ENCODE measurements at places on chromosomes 12 and 14.

DNA sequence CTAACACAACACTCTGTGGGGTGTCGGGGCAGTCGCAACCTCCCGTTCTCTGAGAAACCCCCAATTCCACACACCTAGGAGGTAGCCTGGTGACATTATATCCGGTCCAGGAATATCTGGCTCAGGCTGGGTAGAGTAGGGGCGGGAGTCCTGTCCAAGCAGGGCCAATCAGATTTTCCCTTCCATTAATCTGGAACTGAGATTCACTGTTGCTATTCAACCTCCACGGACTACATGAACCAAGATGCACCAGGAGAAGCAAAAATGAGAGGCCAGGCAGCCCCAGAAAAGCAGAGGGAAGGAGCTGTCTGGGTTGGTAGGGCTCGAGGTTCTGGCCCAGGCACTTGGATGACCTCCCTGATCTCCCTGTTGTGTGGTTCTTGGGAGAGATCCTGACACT is 51.0 kb downstream of the NINJ2 start:
- DNase-seq, result no peak

DNA sequence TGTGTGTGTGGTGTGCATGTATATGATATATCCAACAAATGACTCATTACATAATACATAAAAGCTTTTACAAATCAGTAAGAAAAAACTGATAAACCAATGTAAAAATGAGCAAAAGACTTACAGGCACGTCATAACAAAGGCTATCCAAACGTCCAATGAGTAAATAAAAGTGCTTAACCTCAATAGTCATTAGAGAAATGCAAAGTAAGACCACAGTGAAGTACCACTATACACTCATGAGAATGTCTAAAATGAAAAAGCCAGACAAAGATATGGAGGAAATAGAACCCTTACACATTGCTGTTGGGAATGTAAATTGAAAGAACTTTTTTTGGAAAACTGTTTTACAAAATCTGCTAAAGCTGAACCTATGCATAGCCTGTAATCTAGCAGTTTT is 7.8 kb downstream of the ABCD2 start:
- no peak for DNase-seq

DNA sequence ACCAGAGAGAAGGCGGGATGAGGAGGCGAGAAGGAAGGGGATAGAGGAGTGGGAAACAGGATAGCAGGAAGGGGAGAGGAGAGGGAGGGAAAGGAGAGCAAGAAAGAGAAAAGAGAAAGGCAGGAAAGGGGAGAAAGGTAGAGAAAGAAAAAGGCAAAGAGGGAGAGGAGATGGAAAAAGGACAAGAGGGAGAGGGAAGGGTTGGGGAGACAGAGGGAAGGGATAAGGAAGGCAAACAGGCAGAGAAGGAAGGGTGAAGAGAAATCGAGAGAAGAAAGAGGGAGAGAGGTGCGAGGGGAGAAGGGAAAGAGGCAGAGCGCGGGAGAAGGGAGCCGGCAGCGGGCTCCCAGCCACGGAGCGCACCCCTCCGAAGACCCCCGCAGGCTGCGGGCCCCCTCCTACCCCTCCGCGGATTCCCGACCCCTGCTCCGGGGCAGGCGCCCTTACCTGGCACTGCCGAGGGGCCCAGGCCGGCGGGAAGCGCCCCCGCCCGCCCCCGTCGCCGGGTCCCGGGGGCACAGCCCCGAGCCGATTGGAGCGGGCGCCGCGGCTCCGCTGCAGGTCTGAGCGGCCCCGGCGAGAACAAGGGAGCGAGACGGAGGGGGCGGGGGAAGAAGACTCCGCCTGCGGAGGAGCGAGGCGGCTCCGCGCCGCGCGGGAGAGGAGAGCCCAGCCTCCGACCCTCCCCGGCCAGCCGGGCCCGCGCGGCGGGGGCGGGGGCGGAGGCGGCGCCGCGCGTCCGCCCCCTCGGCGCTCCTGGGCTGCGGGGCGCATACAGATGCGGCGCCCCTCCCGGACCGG is at the start of gene CDH24:
Gene CDH24, minus strand, starts transcription at position 565 of the 801 bp plus-strand sequence. CDS start 1,787 bp downstream, outside the sequence.
- peak; percentile 68 for DNase-seq

- no peak for DNase-seq
Observed at GRCh38 chr12:95143621-95144205, 70.3 kb upstream of the NR2C1 start.

GRCh38 chr12:43578782-43579181 is 26.8 kb upstream of the ADAMTS20 start:
- DNase-seq, result no peak

DNA sequence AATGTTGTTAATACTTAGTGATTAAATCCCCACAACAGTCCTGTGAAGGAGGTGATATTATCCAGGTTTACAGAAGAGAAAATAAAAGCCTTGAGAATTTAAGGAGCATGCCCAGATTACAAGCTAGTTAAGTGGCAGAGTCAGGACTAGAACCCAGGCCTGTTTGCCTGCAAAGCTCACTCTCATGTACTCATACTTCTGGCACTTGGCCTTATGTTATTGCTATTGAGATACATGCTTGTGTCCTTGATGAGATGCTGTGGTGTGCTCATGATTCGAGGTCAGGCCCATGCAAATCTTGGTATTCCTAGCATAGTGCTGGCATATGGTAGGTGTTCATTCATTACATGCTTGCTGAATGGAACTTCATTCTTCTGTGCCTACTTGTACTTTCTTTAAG is 7.6 kb upstream of the EID3 start:
- no peak for DNase-seq

DNA sequence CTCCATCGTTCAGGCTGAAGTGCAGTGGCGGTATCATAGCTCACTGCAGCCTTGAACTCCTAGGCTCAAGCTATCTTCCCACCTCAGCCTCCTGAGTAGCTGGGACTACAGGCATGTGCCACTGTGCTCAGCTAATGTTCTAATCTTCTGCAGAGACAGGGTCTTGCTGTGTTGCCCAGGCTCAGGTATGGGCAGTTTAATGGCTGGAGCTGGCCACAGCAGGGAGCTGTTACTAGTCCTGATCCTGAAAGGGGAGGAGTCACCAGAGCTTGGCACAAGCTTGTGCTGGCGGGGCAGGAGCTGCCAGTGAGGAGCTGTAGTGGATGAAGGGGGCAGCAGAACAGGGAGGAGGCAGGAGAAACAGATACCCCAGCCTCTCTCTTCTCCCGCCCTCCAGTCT is 10.6 kb downstream of the TMEM120B start:
- DNase-seq, result no peak

- DNase-seq, result no peak
Observed at GRCh38 chr12:46256942-46257341, 11.9 kb downstream of the SLC38A1 start.

DNA sequence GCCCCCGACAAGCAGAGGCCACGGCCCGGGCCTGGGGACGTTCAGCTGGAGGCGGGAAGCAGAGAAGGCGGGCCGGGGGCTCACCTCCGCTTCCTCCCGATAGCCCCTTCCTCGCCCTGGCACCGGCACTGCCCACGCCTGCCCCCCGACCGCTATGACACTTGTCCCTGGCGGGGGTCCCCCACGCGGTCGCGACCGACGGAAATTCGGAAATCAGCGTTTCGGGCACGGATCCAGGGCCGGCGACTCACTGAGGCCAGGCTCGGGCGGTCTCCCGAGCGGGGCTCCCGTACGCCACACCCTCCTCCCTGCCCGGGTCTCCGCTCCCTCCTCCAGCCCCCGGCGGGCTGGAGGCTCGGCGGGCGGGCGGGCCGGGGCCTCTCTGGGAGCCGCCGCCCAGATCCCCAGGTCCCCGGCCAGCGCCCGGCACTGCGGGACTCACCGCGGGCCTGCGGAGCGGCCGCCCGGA is 581 bp downstream of the PITPNM2 start:
- peak; percentile 47 for DNase-seq

DNA sequence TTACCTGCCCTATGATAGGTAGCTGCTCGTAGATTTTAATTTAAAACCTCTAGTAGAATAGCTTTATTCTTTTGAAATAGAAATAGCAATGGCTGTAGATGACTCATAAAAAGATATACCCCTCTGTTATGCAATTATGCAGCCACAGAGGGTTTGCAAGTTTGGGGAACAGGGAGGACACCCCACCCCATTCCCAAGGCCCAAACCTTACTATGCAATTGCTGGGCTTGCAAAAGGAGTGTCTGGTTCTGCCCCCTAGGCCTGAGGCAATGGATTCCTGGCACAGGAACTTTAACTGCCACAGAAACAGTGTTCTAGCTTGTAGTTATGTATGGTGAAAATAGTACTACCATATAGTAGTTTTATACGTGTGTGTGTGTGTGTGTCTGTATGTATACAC is 403.3 kb downstream of the ADAMTS20 start:
- DNase-seq, result no peak

GRCh38 chr12:54228471-54228870 is 39.7 kb upstream of the SMUG1 start:
- DNase-seq, result no peak

- no peak for DNase-seq
Observed at GRCh38 chr12:16187660-16188059, 89.8 kb downstream of the SLC15A5 start.

DNA sequence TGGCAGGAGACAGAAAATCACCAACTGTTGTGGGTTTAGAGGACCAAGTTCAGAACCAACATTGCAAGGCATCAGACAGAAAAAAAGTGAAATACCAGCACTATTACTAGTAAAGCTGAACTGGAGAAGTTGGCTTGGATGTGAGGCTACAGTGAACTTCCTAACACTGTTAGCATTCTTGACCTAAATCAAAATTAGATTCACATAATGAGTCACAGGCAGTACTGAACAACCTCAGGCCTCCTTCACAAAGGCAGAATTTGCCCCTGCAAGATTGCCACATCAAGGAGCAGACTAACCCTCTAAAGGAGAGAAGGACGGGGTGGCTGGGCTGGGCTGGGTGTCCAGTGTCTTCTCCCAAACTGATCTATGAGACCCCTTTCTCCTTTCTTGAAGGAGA is 539.7 kb downstream of the SNAPC1 start:
- no peak for DNase-seq

DNA sequence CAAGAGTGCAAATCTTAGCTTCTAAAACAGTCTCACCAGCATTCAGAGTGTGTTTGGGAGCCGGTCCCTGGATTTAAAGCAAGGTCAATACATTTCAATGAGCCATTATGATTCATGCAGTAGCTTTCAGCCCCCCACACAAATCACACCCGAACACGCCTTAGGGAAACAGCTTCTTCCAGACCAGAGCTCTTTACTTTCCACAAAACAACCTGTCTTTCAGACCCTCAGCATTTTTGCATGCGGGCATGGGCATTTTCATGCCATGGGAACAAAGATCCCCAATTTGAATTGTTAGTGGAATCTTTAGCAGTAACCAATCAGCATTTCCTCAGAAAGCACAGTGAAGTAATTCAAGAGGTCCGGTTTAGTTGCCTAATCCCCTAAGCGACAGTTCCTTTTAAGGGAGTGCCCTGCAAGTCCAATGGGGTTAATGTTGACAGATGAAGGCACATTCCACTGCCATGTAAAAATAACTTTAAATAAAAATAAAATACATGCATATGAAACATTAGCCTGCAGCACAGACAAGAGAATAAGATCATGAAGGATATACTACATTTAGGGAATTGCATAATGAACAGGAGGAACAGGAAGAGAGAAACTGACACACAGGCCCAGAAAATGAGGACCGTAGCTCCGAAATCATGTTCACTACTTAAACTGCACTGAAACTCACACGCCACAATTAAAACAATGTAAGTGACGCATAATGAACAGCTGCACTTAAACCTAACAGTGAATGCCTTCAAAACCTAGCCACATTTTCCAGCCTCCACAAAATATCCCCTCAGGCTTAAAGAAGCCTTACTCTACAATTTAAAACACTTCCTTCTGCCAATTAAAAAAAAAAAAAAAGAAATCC is 4.0 kb downstream of the VPS37B start:
- no peak for DNase-seq

GRCh38 chr12:109247831-109248654 is 61.0 kb downstream of the FOXN4 start:
- DNase-seq, result no peak

- peak; percentile 47 for DNase-seq
Observed at GRCh38 chr14:68663385-68664076, 129.3 kb downstream of the ZFP36L1 start.

GRCh38 chr14:104659764-104660523 is 29.5 kb upstream of the INF2 start:
- no peak for DNase-seq

- DNase-seq, result peak; percentile 28
Observed at GRCh38 chr14:103846543-103847450, 578 bp downstream of the PPP1R13B start.

GRCh38 chr12:121579190-121579791 is 1.5 kb downstream of the KDM2B start:
- DNase-seq, result peak; percentile 53

GRCh38 chr12:21678959-21679358 is 21.3 kb upstream of the LDHB start:
- DNase-seq, result no peak

GRCh38 chr12:73445658-73446324 is 1091.8 kb upstream of the ATXN7L3B start:
- DNase-seq, result no peak

DNA sequence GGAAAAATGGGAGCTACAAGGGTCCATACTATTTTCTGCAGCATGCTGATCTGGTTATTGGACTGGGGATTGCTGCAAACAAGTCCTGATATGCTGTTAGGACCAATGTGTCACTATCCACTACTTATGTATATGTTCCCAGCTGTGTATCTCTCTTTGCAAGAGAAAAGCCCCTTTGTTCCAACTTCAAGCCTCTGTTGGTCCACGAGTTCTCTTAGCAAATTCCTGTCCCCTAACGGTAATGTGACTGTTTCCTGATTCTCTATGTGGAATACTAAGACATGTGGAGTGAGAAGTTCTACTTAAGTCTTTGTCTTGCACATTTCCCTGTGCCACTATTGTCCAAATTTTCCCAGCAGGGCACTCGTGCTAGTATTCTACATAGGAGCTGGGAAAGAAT is 557.7 kb downstream of the FSCB start:
- no peak for DNase-seq

DNA sequence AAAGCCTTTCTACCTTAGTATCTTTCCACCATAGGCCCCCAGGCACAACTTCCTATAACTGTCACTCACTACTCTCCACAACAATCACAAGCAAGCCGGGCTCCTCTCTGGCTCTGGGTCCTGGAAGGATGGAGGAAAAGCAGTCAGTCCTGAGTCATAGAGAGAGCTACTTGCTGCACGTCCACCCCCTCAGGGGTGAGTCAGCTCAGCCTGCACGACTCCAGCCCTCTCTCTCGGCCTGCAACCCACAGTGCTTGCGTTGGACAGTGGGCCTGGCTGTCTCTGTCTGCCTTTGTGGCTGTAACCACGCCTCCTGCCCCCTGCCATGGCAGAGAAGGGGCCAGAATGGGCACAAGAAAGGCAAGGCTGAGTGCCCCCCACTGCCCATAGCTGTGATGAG is 154.1 kb upstream of the FKBP4 start:
- peak; percentile 51 for DNase-seq

- no peak for DNase-seq
Observed at GRCh38 chr12:47350062-47350408, 270.3 kb upstream of the AMIGO2 start.

GRCh38 chr14:23434488-23435222 is 805 bp downstream of the MYH7 start:
- no peak for DNase-seq

DNA sequence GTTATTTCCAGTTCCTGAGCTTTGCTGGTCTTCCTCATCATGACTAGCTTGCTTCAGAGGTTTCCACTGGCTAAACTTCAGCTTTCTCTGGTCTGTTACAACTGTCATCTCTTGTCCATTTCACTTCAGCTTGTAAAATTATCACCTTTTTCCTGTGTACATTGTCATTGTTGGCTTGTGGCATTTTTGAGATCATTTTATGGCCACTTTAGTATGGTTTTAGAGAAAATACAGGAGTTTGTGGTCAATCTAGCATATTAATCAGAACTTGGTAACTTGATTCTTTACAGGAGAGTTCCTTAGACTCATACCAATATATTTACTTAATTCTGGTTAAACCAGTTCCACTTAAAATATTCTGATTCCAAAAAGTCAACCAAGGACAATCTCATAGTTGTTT is 235.9 kb upstream of the KITLG start:
- DNase-seq, result no peak
